ENCODE measurements at places on chromosomes 1 and 21.

- DNase-seq, result no peak
These were observed 124.5 kb upstream of the DPYD start for GRCh38 chr1:98045211-98045766.

DNA sequence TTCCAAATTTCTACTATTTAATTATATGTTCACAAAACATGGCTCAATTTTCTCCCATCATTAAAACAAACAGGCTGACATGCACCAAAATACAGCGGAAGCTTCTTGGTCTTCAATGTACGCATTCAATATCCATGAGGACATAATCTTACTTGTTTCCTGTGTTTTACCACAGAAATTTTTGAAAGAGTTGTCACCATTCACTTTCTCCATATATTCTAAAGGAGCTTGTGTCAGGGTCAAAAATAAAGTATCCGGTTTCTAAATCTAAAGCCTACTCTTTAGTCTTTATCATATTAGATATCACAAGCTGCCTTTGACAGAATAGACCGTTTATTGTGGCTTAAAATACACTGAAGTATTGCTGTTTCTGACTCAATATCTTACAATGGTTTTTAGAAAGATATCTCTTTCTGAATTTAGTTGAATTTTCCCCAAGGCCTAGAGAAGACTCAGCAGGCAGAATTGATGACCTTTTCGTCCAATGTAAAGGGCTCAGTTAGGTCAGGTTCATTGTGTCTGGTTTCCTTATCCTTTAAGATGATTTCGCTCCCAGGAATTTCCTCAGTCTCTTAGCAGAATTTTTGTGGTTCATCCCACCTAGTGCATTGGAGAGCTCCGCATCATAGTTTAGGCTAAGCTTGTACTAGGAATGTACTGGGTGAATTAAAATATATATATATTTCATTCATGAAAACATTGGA lies 717.2 kb downstream of the NCAM2 start:
- DNase-seq, result no peak

GRCh38 chr1:44628962-44629756 lies 45.1 kb downstream of the TMEM53 start:
- no peak for DNase-seq

- no peak for DNase-seq
These were observed 47.7 kb downstream of the BRINP3 start for GRCh38 chr1:190429932-190430331.

DNA sequence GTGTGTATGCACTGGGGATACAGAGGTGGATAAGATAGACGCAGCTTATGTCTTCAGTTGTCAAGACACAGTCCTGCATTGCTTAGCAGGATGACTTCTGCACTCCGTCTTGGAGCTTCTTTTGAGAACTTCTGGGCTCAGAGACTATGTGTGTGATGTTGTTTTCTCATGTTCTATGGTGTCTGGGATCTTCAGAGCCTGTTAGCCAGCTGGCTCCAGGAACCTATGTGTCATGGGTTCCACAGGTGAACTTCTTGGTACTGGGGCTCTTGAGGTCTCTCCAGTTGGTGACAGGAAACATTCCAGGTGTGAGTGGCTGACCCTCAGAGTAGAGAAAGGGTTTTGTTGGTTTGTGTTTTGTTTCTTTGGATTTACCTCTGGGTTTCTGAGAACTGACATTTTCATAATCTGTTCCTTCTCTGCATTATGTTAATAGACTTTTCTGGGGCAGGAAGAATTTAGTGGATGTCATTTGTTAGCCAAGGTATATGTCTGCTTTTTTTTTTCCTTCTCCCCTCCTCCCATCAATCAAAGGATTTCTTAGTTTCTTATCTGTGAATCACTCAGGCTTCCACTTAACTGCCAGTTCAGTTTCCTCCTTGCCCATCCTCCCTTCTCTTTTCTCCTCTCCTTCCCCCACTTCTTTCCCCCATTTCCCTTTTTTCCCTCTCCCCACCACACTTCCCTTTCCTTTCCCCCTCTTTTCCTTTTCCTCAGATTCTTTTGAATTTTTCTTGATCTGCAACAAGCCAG lies 18.1 kb downstream of the FGGY start:
- DNase-seq, result no peak

GRCh38 chr1:235943581-235944114 lies 76.9 kb upstream of the LYST start:
- no peak for DNase-seq

- no peak for DNase-seq
These were observed 159.9 kb upstream of the NEGR1 start for GRCh38 chr1:72442262-72442661.

GRCh38 chr1:187390215-187390818 lies 561.6 kb downstream of the PLA2G4A start:
- no peak for DNase-seq

DNA sequence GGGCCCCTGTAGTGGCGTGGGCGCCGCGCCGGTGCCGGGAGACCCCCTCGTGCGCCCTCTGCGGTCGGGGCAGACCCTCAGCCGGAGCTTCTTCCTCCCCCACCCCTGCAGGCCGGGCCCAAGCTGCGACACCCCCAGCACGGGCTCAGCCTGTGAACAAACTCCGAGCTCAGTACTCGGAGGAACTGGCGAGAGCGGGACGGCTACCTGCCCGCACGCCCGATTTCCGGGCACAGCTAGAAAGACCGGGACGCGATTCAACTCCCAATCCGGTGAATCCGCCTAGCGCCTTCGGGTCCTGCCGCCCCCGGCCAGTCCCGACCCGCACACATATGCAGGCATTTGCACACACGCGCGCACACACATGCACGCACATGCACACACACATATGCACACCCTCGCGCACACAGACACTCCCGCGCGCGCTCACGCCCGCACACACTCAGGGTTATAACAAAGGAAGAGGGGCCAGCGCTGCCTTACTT lies 580 bp upstream of the BLACAT1 start:
- no peak for DNase-seq

- DNase-seq, result no peak
These were observed 559.7 kb upstream of the CAMK1G start for GRCh38 chr1:209023790-209024189.

DNA sequence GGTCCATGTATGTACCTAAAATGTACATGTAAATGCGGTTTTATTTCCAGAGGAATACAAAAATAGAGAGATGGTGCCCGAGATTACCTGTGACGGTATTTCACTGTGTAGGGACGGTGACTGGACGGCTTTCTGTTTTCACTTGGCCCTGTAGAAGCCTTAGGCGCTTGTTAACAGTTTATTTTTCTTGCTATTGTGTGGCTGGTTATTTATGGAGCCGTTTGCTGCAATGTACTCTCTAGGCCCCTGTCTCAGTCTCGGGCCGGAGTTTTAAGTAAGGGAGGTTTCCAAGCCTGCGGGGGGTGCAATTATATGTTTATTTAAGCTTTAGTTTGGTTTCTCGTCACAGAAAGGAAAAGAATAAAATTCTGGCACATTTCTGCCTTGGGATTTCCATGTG lies 413 bp downstream of the EFCAB7 start:
- DNase-seq, result no peak

GRCh38 chr21:14740692-14741091 lies 194.6 kb upstream of the SAMSN1 start:
- DNase-seq, result no peak

- no peak for DNase-seq
These were observed 24.4 kb downstream of the PCP4L1 start for GRCh38 chr1:161282991-161283390.

- DNase-seq, result no peak
These were observed 82.5 kb downstream of the EDEM3 start for GRCh38 chr1:184672013-184672726.

GRCh38 chr21:37757606-37758376 lies 158.5 kb downstream of the KCNJ6 start:
- no peak for DNase-seq

GRCh38 chr1:107524301-107524700 lies 383.5 kb downstream of the NTNG1 start:
- no peak for DNase-seq
